ENCODE measurements at places on chromosomes 4 and X.

DNA sequence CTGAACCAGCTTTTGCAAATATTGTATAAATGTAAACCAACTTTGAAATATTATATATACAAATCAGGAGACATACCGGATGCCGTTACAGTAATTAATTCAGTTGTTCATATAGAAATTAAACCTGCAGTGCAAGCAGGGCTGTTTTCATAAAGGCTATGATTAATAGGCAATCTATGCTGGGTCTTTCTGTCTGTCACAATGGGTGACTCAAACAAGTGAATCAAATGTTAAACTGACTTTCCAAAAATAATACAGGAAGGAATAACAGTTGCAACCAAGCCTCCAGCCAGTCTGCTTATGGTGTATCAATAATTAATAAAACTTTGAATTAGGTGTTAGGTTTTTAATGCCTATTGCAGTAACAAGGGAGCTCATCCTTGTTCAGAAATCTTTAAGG lies 43.9 kb downstream of the GABRB1 start:
- DNase-seq: no peak

- peak; percentile 22 for DNase-seq
These were observed 441.7 kb upstream of the RASGEF1B start for GRCh38 chr4:81913427-81913879.

GRCh38 chr4:139266208-139266582 lies 13.8 kb downstream of the MGARP start:
- no peak for DNase-seq

- peak; percentile 14 for DNase-seq
These were observed 52.4 kb upstream of the TRIM2 start for GRCh38 chr4:153151535-153152455.

DNA sequence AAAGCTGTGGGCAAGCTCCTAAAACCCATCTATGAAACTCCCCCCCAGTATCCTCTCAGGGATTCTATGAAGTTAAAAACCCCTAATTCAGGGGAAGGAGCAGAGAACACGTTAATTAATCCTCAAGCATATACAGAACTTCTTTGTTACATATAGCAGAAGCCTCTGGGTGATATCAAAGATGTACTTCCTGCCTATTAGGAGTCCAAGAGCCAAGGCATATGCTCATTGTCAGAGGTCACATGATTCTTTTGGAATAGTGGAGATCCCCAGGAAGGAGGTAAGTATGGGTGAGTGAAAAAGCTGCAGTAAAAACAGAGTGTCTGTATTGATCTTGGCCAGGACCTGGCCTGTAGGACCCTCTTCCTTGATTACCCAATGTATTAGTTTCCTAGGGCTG lies 2.9 kb upstream of the SPARCL1 start:
- no peak for DNase-seq

DNA sequence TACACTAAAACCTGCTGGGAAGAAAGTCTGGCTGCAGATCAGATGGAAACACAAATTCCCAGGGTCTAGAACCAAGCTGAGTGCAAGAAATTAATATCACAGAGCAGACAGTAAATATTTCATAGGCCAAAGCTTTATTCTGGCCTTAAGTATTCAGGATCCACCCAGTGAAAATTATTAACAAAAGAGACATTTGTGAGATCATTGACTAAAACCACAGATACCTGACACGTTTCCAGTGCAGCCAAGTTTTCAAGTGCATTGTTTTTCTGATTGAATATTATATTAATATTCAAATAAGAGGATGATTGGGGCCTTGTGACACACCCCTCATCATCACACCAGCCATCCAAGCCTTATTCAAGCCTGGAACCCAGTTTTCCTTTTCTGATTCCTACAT lies 10.3 kb downstream of the ELOVL6 start:
- DNase-seq: no peak

GRCh38 chrX:2145692-2146367 lies 354.9 kb downstream of the DHRSX start:
- DNase-seq: no peak

DNA sequence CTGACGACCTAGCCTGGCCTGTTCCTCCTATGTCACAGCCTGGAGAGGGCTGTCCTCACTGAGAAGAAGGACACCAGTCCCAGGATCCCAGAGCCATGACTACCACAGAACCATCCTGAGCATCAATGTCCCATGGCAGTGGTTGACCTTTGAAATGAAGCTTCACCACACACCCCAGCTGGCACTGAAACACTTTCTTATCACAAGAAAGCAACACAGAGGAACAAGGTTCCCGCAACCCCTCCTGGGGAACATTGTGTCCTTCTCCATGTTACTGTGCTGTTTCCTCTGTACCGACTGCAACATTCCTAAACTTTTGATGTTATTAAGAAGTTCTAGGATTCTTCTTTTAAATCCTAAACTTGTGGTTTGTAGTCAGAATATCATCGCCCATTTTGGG lies 21.2 kb upstream of the FAM156A start:
- DNase-seq: no peak

- DNase-seq: no peak
These were observed 76.6 kb downstream of the PTPN13 start for GRCh38 chr4:86670756-86671155.

- DNase-seq: no peak
These were observed 20.4 kb downstream of the PIN4 start for GRCh38 chrX:72201836-72202536.

GRCh38 chr4:125043486-125043885 lies 271.3 kb upstream of the FAT4 start:
- DNase-seq: no peak

DNA sequence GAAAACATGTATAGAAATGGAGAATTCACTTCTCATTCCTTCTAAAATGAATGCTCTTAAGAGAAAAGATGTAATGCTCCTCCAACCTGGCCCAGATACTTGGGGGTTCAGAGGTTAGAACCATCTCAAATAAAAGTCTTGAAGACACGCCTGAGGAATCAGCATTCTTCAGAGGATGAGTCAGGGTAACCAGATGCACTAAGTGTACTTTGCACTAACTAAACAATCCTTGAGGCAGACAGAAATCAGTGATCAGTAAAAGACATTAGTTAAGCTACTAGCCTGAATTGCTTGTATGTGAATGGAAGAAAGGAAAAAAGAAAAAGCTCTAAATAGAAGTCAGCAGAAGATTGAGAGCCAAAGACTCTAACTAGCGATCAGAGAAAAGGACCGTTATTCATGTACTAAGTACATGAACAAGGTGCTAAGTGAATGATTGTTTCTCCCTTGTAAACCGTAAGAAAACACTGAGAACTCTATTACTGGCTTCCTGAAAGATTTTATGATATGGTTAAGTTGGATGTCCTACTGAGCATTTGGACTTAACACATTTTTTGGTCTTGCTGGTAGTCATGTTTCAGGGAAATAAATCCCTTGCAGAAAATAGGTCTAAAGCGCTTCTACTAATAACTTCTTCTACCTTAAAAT lies 738.3 kb downstream of the STPG2 start:
- no peak for DNase-seq

DNA sequence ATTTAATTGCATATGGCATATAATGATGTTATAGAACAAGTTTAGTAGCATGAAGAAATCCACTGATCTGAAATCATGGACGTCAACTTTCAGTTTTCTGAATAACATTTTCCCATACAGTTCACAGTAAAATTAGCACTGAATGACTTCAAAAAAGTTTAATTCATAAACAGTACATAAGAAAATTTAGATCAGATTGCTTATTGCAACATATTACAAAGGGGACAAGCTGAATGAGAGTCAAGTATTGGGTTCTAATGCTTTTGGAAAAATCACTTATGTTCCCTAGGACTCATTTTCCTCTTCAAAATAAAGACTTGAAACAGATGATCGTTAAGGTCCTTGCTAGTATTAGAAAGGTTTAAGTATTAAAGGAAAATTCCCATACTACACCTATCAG lies 898.3 kb upstream of the INTU start:
- DNase-seq: no peak

GRCh38 chrX:23035493-23035892 lies 35.7 kb downstream of the DDX53 start:
- no peak for DNase-seq

DNA sequence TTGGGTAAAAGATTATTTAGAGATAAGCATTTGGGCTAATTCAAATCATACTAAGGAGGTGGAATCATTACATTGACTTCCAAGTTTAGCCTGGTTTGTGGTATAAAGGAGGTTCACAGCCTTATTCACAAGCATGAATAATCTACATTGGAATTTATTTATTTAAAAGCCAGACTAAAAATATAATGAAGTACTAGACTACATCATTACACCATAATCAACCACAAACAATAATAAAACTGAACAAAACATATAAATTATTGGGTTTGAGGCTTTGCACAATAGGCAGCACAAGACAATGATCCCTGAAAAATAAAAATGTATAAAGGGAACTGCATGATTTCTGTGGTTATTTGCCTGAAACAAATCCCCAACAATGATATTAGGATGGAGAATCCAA lies 314.0 kb downstream of the GBA3 start:
- no peak for DNase-seq

DNA sequence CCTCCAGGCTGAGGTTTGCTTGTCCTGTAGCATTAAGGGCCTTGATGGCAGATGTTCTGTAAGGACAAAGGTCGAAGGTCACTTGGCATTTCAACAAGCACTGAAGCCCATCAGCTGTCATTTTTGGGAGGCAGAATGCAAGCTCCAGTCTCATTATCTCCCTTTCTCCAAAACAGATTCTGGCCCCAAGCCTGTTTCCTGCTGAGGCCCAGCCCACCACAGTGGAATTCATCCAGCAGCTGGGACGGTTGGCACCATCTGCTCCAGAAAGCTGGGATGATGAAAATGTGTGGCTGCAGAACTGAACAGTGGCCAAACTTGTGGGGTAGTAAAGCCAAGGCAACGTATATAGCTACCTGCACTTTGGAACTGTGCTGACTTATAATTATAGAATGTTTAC lies 17.7 kb upstream of the PPEF2 start:
- no peak for DNase-seq

- no peak for DNase-seq
These were observed 65.4 kb downstream of the SOX3 start for GRCh38 chrX:140439476-140439875.

DNA sequence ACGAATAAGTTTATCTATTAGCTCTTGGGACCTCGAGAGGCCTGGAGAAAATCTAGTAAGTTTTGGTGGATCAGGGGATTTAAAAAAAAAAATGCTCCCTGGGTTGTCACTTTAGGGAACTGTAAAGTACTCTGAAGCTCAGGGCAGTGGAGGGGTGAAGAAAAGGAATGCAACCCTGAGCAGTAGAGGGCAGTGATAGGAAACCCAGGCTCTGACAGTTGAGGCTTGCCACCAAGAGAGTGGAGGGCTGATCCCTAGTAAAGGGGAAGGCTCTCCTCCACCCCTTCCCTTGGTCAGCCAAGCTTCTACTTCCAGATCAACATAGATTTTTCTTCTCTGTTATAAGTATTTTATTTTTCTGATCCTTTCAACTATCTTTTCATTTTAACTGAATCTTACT lies 73.1 kb downstream of the FBXO8 start:
- DNase-seq: no peak

DNA sequence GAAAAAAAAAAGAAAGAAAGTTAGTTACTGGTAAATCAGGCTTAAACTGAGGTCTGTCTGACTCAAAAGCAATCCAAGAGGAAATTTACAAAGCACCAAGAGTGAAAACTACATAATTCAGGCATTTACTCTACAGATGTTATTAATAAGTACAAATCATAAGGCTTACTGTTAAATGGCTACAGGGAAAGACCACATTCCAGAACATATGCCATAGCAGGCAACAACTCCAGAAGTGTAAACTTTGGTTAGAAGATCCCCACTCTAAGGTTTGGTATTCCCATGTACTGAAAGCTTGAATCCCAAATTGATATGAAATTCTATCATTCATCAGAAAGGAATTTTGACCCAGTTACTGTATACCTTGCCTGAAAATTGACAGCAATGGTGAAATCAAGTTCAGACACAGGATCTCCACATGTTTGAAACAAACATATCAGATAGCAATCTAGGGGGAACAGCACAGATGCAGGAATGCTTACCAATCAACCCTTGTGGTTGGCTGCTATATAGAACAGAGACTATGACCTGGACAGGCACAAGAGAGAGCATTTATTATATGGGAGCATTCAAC lies 6.6 kb downstream of the USP26 start:
- no peak for DNase-seq

DNA sequence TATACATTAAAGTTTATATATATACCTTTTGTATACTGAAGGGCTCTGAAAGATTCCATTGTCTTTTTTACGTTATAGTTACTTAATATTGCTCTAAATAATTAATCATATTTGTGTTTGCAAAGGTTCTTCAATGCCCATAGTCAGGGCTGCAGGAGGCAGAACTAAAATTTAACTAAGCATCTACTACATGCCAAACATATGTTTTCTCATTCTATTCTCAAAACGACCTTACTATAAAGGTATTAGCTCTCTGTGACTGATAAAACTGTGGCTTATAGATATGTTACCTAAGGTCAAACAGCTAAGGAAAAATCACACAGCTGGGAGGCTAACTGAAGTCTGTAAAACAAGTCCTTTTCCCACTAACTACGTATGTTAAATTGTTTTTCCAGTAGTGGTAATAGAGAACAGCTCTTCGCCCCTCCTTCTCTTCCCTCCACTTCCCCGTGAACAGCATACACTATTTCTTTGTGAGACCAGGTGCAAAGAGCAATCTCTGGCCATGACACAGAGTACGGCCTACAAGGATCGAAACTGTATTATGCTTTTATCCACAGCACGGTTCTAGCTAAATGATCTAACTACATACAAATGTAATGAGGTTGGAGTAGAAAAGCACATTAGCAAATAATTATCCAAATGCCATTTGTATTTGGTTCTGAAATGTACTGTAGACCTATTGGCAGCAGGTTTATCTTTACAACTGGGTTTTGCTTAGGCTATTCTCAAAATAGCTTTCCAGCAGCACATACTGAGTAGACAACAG lies 1.7 kb downstream of the CNOT6L start:
- DNase-seq: no peak

DNA sequence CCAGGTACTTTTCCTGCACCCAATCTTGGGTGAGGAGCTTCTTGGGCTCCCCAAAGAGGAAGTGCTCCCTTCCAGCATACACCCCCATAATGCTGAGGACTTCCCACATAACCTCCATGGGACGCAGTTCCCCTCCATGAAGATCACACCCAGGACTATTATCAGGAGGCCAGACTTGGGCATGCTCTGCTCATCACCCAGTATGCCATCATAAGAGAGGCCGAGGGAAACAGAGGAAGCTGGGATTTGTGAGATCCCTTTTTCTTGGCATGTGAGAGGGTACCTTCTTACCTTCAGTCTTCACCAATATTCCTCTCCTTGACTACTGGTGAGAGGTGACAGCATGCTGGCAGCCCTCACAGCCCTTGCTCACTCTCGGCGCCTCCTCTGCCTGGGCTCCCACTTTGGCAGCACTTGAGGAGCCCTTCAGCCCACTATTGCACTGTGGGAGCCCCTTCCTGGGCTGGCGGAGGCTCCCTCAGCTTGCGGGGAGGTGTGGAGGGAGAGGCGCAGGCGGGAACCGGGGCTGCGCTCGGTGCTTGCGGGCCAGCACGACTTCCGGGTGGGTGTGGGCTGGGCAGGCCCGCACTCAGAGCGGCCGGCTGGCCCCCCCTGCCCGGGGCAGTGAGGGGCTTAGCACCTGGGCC lies 15.7 kb upstream of the HSFX1 start:
- no peak for DNase-seq
